Epithelial cell of esophagus (primary cell): ENCODE measurements at places on chromosomes 6 and 20.

- DNase-seq = peak; percentile 98
Observed at GRCh38 chr20:35307666-35308653, 15.7 kb upstream of the FAM83C start.

DNA sequence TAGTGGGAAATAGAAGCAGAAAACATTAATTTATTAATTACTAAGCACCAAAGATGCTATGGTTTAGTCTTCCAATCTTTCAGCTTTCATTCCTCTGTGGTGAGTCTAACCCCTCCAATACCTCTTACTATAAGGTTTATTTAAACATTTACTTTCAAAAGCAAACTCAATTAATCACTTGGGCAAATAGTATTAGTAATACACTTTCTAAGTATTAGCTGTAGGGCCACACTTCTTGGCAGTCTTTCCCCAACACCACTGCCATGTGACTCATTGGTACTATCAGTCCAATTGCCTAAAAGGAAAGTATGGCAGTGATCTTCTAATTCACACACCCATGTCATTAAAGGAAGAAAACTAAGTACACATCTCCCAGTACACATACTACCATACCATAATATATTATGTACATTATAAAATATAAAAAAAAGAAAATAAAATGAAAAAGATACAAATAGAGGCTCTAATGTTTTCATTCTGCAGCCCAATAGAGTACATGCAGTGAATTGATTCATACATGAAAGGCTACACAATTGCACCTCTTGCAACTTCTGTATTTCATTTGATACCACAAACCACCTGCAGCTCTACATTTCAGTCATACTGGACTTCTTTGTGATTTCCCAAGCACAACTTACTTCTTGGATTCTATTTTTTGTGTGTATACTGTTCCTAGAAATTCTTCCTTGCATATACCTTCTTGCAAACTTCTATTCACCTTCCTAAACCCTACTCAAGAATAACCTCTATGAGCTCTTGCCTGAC, 218.6 kb downstream of the PKHD1 start:
- DNase-seq = peak; percentile 67

GRCh38 chr20:36391456-36391855, 85.3 kb downstream of the DLGAP4 start:
- DNase-seq = peak; percentile 40

DNA sequence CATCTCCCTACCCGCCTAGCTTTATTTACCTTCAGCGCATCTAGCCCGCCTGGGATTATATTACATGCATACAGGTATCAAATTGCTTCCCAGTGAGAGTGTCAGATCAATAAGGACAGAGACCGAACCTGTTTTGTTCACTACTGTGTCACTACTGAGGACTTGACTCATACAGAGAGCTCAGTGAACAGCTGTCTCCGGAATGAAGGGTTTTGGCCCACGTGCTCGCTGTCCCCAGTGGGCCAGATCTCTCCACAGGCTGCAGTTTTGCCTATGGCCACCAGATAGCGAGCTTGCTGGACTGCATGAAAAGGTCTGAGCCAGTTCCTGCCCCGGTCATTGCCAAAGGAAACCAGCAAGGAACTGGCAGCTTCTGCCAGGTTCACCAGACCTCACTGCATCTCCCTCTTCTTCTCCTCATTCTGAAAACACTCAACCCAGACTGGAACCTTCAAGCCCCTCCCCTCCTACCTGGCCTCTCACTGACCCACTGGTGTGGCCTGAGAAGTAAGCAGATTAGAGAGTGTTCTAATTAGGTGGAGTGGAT, 150.8 kb downstream of the ZMYND8 start:
- DNase-seq = peak; percentile 70

DNA sequence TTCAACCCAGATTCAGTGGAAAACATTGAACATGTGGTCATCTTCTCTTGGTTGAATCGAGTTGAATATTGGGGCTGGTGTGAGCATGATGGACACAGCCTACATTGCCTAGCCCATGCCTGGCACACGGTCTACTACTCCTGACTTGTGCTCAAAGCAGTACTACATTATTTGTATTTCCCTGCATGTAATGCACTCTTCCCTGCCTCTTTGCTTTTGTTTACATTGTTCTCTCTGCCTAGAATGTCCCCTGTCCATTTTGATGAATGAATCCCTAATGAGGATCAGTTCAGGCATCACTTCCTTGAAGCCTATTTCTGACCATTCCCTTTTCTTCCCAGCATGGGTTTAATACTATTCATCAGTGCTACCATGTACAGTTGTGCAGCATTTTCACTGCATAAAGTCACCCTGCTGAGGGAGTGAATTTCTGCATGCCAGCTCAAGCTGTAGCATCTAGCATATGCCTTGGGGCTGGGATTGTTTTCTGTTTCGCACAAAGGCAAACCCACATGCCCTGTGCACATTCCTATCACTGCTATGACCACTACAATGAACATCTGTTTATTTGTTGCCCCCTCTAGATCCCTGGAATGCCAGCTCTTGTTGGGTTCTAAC, 75.3 kb upstream of the CCN6 start:
- peak; percentile 73 for DNase-seq

GRCh38 chr6:111765763-111766162, 107.5 kb downstream of the FYN start:
- no peak for DNase-seq

GRCh38 chr6:101268541-101268940, 125.0 kb upstream of the GRIK2 start:
- DNase-seq = peak; percentile 34
